ENCODE measurements at places on chromosomes 3 and 15.

- DNase-seq, result no peak
Measured at GRCh38 chr15:31974855-31975829, 55.2 kb upstream of the CHRNA7 start.

DNA sequence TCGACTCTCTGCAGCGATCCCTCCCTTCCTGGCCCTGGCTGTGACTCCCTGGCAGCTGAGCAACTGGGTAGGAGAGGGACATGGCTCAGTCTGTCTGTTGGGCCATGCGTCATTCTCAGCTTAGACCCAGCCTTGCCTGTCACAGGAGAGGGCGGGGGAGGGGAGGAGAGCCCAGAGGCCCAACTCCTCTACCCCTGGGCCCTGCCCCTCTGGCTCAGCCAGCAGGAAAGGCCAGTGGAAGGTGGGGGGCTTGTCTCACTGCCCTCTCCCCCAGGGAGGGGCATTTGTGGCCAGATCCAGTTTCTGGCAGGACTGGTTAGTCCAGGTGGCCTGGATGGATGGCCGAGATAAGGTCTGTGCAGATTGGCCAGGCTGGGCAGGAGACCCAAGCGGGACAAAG is 31.6 kb downstream of the DNAJB8 start:
- no peak for DNase-seq

GRCh38 chr3:157669416-157669815 is 166.2 kb upstream of the VEPH1 start:
- DNase-seq, result no peak

GRCh38 chr3:167886690-167887089 is 151.2 kb downstream of the SERPINI1 start:
- no peak for DNase-seq

GRCh38 chr3:128590948-128591347 is 59.7 kb downstream of the RPN1 start:
- no peak for DNase-seq

- DNase-seq, result no peak
Measured at GRCh38 chr15:99962006-99962561, 228.8 kb upstream of the LYSMD4 start.

DNA sequence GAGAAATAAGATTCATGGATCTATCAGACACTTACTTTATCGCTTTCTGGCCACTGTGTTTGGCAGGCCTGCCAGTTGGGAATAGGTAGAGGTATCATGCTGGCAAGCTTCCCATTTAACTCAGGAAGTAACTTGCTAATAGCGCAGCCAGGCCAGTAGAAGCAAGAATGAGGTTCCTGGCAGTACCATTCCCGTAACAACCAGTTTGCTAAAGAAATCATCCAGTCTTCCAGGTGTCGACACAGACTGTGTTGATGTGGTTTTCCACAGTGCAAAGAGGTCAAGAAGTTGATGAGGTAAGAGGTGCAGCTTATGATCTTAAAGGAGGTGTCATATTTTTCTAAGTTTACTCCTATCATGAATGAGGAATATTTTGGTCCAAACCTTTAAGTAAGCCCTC is 46.2 kb downstream of the DPH6 start:
- no peak for DNase-seq

- no peak for DNase-seq
Measured at GRCh38 chr15:95826412-95827195, 503.9 kb upstream of the NR2F2 start.

GRCh38 chr3:145972851-145973250 is 188.1 kb downstream of the PLOD2 start:
- DNase-seq, result no peak

DNA sequence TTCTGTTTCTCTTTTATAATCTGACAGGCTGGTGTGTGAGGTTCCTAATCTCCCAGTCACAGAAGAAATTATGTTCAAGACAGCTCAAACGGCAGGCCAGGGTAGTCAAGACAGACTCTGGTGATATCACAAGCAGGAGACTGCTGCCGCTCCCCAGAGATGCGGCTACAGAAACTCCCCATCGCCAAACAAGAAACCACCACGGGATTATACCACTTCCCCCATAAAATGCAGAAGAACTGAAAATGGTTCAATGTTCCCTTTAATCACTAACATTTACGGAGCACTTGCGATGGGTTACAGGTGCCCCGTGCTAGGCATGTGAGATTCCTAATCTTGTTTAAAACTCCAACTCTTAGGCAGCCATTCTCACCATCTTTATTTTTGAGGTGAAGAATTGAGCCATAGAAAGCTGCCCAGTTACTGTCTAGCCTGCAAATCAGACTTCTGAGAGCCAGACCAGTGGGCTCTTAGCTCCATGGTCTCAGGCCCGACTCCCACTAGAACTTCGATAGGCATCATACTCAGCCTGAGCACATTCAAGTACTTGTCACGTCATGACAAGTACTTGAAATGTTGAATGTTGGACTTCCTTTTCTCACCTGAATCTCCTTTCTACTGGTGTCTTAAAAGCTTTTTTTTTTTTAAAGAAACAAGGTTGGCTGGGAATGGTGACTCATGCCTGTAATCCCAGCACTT is 58.4 kb downstream of the TBC1D2B start:
- no peak for DNase-seq

DNA sequence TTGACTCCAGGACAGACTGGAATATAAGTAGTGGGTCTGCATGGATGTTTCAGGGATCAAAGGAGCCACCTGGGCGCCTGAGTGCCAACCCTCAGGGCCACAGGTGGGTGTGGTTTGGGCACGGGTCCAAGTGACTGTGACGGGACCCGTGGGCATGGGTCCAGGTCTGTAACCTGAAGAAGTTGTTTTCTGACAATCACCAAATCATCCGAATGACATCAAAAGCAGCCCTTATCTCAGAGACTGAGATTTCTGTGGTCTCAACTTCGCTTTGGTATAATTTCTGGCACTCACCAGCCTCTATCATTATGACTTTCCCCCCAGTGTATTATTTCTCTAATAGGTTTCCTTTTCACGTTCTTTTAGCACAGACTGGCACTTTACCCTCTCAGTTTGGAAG is 24.4 kb downstream of the RLBP1 start:
- no peak for DNase-seq

DNA sequence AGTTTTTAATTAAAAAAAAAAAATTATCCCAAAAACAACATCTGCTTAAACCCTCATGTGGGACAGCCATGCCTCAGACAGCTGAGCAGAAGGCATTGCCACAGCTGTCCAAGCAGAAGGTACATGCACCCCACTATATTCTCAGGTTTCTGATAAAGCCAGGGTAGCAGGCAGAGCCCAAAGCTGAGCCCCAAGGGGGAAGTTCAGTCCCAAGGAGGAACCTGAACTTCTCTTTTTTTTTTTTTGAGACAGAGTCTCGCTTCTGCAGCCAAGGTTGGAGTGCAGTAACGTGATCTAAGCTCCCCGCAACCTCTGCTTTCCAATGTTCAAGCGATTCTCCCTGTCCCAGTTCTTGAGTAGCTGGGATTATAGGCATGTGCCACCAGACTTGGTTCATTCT is 33.2 kb downstream of the MKRN2 start:
- no peak for DNase-seq

- no peak for DNase-seq
Measured at GRCh38 chr15:41840673-41841072, 2.0 kb downstream of the PLA2G4B start.

DNA sequence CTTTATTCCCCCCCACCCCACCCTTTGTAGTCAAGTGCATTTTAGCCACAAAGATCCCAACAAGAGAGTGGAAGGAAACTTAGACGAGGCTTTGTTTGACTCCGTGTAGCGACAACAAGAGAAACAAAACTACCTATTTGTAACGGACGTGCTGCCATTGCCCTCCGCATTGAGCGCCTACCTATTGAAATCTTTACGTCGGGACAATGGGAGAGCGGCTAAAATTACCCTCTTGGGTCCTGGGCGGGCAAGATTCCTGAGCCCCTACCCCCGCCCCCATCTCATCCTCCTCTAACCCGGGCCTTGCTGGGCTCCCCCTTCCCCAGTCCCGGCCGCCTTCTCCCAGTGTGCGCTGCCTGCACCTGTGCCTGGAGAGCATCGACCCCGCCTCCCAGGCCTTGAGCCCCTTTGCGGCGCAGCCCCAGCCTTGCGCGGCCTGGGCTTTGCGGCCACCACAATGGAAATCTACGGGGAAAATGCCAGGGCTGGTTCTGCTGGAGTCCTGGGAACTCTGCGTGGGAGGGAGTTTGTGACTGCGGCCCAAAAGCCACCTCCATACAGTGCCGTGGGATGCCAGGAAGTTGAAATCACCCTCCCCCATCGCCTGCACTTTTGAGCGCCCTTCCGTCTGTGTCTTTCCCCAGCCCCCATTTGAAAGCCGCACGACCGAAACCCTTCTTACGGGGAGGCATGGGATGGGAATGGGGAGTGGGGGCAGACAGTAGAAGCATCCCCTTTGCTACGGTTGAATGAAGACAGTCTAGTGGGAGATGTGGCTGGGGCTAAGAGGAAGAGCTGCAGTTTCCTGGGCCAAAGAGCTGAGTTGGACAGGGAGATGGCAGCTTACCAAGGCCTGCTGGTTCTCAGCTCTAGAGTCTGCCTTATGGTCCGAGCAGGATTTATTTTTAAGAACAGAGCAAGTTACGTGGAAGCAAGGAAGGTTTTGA is 1.1 kb upstream of the SOX2 start:
- no peak for DNase-seq

DNA sequence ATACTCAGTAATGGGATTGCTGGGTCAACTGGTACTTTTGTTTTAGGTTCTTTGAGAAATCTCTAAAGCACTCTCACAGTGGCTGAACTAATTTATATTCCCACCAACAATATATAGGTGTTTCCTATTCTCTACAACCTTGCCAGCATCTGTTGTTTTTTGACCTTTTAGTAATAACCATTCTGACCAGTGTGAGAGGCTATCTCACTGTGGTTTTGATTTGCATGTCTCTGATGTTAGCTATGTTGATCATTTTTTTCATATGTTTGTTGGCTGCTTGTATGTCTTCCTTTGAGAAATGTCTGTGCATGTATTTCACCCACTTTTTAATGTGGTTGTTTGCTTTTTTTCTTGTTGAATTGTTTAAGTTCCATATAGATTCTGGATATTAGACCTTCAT is 98.2 kb upstream of the DCBLD2 start:
- DNase-seq, result no peak

DNA sequence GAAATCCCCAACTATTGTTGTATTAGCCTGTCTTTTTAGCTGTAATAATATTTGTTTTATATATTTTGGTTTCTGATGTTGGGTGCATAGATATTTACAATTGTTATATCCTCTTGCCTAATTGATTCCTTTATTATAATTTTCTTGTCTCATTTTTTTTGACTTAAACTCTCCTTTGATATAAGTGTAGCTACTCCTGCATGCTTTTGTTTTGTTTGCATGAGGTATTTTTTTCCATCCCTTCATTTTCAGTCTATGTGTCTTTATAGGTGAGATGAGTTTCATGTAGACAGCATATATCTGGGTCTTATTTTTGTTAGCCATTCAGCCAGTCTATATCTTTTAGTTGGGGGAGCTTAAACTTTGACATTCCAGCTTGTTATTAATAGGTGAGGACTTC is 37.4 kb downstream of the FAIM start:
- DNase-seq, result no peak

DNA sequence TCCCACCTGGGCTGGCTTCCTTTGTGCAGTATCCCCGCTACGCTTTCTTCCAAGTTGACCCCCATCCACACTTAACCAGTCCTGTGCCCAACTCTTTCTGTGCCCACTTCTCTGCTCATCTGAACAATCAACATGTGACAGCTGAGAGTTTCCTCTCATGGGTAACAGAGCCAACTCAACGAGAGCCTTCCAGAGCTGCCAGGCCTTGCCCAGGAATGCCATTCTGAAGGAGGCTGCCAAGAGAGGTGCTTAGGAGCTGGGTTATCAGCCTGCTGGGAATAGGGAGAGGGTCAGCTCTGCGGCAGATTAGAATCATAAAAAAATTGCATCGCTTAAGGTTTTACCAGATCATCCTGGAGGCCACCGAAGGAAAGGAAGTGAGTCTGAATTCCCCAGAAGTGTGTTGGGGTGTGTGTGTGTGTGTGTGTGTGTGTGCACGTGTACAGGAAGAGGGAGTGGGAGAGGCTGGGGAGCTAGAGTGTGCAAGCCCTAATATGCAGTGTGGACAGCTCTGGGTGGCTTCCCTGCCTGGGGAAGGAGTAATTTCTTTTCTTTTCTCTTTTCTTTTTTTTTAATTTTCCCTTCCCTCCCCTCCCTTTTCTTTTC is 66.7 kb downstream of the ITGA11 start:
- DNase-seq, result no peak

DNA sequence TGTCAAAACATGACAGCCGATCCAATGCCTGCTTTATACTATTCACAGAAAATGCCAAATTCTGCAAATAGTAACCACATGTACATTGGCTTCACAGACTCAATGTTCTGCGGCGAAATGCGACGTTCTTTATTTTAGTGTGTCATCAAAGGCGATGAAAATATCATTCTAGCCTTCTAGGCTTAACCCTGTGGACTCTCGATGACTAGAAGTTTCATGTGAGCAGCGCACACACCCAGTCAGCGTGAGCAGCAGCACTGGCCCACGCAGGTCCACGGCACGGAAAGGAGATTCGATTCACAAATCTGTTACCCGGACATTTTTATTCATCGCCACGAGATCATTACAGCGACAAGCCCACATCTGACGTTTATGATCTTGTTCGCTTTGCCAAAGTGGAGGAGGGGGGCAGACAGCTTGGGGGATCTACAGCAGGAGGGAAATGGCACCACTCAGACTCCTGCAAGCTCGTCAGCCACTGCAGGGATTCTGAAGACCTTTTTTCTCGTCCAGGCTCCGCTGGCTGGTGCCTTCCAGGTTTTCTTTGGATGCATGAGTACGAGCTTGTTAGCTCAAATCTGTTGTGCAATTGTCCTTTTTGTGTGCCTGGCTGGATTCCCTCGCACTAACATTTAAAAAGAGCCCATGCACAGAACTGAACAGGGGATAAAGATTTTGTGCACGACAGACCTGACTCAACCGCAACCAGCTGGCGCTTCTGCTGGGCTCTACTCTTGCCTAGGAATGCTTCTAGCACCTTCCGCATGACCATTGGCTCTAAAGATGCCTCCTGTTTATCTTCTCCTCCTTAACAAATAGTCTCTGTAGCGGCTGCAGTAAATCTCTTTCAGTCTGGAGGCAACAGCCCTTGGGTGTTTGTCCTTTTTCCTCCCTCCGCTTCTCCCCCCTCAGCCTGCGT is 938.4 kb downstream of the MCTP2 start:
- DNase-seq, result no peak

DNA sequence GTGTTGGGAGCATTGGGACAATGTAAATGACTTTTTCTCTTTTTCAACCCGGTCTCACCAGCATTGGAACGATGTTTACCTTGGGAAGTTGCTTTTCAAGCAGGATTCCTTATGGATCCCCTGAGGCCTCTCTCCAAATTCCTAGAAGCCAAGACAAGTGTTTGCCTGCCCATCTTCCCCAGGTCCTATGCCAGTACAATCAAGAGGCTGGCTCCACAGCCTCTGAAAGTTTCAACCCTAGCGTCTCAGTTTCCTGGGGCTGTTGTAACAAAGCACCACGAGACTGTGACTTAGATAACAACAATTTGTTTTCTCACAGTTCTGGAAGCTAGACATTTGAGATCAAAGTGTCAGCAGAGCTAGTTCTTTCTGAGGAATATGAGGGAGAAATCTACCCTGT is 347.2 kb upstream of the UMPS start:
- DNase-seq, result no peak

DNA sequence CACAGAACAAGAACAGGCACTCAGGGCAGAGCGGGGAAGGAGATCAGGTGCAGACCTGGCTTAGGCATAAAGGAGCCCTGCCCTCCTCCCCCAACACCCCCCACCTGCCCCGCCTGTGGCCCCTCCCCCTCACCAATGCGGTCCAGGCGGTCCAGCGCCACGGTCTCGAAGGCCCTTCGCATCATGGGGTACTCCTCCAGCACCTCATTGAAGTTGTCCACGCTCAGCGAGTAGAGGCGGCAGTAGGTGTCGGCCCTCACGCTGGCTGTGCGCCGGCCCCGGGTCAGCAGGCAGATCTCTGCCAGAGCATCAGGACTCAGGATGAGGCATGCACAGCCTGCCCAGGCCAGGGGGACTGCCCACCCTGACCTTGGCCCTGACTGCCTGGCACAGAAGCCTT is 44.8 kb downstream of the HCN4 start:
- no peak for DNase-seq
